ENCODE measurements at places on chromosomes 4 and X. TPM values are rescaled to one million over a fixed set of nuclear protein-coding genes. Genes with fewer than 3 reads are reported as not detected.

Gene SMARCA1
- total RNA-seq: 68.1 TPM

Gene PDGFC
- total RNA-seq: 28.9 TPM

GRCh38 chr4:150063128-150063527 is 15.1 kb upstream of the DCLK2 start:
- no peak for DNase-seq
- H3K36me3 ChIP-seq: no peaks in the 10 kb centered on the region
- H3K27ac ChIP-seq: no peak overlapping the region
- H3K4me3 ChIP-seq: no peak overlapping the region
- no peaks in the 10 kb centered on the region for H3K27me3 ChIP-seq

Gene HDAC6
- total RNA-seq: 90.2 TPM

GRCh38 chr4:124727331-124727890 is 14.9 kb upstream of the ANKRD50 start:
- no peak for DNase-seq
- H3K27me3 ChIP-seq: no peaks in the 10 kb centered on the region
- H3K4me1 ChIP-seq: no peaks in the 10 kb centered on the region
